ENCODE measurements at places on chromosomes 5 and 9.

DNA sequence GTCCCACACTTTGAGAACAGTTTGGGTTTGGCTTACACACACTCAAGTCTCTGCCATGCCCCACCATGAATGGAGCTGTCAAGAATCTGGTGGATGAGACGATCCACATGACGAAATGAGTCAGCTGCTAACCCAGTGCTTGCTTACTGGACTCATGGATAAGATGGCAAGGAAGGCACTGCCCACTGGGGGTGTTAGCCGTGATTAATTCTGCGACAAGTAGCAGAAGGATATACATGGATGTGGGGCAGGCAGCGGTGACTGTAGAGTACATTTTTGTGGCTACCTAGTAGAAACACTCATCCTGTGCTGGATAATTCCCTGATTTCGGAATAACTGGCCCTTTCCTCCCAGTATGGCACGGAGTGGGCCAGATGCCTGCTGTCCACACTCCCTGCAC is 77.5 kb downstream of the SPATA31C2 start:
- DNase-seq = no peak

GRCh38 chr5:167794121-167794520 is 497.3 kb upstream of the WWC1 start:
- DNase-seq = no peak

GRCh38 chr5:174412374-174412773 is 312.0 kb upstream of the MSX2 start:
- DNase-seq = no peak

DNA sequence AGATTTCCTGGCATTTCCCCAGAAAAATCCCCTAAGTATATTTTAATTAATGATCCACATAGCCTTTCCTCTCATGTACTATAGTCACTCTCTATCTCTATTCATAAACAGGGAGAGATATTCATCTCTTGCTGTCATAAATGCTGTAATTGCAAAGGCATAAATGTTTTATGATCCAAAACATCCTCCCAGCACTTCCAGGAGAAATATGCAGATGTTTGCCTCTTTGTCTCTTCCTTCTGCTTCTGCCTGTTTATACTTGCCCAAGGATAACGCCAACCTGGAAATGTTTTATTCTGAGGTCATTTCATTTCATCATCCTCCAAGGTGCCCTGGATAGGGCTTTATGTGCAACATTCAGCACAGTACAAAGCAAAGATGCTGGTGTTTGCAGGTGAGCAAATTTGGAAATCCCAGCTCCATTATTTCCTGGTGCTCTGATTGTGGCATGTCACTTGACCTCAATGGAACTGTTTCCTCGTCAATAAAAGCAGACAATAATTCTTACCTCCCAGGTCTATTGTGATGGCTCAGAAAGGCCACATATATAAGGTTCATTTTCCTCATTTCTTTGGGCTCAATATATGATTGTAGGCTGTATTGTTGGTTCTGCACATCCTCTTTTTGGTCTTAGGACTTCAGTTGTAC is 6.9 kb downstream of the TNFSF15 start:
- no peak for DNase-seq

DNA sequence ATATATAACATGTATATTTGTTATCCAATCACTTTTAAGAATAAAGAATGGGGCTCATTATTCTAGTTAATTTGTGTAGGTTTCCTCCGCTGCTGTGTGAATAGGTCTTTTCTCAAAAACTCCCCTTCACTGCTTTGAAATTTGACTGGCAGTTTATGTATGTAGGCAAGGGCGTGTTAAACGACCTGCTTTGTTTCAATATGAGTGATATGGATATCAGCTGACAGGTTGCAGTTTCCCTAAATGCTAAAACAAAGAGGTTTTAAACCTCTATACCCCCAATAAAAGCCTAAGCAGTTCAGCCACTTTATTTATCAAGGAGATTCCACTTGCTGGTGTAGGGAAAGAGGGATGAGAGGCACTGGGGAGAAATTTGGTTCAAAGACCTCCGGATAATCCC is 159.6 kb downstream of the TMEM167A start:
- no peak for DNase-seq

DNA sequence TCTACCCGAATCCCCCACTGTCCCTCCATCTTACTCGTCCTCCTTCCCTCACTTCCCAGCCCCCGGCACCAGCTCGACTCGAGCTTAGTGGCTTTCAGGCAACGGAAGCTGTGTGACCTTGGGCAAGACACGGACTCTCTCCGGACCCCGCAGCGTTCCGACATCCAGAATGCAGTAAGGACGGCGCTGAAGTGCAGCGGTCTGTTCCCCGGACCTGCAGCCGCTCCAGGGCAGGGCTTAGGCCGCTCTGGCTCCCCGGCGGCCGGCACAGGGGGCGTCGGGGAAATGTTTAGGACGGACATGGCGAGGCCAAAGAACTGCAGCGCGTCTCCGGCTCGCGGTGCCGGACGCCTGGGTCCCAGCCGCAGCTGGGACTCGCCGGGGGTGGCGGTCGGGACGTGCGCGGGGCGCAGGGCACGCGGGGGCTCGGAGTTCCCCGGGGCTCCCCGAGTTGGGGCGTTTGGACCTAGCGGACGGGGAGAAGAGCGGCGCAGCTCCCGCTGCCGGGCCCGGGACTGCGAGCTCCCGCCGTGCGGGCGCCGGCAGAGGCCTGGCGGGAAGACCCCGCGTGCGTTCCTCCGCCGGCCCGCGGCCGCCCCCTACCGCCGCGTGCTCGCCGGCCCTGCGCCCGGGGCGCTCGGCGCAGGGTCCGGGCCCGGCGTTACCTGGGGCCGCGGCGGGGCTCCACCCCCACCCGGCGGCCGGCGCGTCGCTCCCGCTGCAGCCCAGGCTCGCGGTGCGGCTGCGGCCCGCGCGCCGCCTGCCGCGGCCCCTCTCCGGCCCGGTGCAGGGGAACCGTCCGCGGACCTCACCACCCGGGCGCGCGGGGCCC is 5.6 kb upstream of the RNF44 start:
- no peak for DNase-seq

GRCh38 chr5:87119588-87119987 is 148.1 kb upstream of the RASA1 start:
- no peak for DNase-seq

DNA sequence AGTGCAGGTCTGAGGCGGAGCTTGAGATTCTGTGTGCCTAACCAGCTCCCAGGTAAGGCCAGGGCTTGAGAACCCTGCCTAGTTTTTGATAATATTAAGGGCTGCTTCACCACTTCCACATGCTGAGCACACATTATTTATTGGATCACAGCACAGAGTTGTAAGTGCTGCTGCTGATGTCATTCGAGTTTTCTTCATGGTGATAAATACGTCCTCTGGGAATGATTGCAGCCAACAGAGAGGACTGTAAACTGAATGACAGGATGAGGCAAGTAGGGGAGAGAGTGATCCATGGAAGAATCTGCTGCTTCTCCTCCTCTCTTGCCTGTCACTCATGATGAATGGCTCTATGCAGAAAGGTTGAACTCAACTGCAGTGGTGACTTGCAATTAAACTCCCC is 77.9 kb upstream of the VPS13A start:
- no peak for DNase-seq

GRCh38 chr5:177595026-177595585 is 3.1 kb downstream of the TMED9 start:
- no peak for DNase-seq

GRCh38 chr5:172278356-172278755 is 5.2 kb downstream of the UBTD2 start:
- DNase-seq = no peak

DNA sequence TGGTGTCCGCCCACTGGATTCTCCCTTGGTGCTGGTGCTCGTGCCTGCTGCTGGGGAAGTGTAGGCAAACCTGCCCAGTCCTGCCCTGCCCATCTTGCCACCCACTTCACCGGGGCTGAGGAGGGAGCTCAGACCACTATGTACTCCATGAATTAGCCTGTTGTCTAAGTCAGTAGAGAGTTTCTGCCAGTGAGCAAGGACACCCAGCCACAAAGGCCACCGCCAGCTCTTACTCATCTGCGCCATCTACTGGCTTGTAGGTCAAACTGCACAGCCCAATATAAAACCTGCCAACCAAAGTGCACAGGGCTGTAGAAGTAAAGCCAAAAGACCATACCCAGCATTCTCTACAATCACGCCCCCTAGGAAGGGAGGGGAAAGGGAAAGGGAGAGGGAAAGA is 102.3 kb downstream of the GLIS3 start:
- no peak for DNase-seq

DNA sequence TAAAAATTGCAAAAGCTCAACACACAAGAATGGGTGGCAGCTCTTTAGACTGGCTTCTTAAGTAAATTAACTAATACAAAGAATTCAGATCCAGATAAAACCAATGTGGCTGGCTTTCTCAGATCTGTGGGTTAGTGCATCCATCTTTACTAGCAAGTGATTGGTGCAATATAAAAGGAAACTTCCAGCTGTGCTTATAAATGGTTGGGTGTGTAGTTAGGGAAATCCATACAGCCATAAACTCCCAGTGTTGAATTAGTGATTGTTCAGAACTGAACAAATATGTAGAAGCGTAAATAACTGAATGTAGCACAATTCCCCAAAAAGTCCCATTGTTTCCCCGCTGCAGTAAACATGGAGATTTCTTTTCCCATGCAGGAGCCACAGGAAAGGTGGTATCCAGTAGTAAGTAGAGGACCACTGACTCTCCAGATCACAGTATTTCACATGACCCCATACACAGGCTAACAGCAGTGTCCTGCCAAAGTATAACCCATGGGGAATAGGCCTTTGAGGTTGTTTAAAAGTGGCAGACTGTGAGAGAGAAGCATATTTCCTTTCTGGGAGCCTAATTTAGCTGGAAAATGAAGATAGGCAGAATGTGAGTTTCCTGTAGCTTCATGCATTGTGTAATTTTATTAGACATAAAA is 173.1 kb upstream of the SLC12A2 start:
- DNase-seq = no peak

DNA sequence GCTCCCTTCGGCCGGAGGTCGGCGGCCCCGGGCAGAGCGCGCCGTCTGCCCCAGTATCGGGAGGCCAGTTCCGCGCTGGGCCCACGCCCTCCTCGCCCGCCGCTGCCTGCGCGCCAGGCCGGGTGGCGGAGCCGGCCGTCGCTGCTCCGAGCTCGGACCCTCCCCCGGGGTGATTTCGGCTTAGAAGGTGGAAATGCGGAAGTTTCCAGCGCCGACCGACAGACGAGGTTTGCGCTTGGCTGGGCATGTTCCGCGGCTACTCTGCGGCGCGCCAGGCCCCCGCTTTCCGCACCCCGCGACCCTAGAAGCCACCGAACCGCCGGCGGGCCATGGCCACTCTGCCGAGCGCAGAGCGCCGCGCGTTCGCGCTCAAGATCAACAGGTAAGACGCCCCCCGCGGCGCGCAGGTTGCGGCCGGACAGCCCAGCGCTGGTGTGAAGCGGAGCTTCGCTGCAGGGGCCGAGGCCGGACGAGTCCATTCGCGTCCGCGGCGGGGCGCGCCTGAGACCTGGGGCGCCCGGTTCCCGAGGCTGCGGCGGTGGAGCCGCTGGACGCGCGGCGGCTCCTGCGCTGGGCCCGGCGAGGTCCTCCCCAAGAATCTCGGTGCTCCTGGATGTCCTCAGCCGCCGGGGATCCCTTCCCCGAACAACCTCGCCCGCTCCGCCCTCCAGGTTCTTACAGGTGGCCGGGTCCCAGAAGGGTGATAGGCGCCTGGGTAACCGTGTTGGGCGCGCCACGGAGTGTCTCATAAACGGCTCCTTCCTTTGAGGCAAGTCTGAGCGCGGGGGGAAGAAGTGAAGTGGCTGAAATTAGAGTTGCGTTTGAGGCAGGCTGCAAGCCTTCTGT is at the start of gene DOCK8:
TSS of gene DOCK8 (plus strand) at position 218 of the 846 bp plus-strand sequence. CDS start at position 330, 112 bp downstream.
- DNase-seq = peak; percentile 43

GRCh38 chr9:133731876-133732638 is 6.1 kb downstream of the SARDH start:
- peak; percentile 63 for DNase-seq

DNA sequence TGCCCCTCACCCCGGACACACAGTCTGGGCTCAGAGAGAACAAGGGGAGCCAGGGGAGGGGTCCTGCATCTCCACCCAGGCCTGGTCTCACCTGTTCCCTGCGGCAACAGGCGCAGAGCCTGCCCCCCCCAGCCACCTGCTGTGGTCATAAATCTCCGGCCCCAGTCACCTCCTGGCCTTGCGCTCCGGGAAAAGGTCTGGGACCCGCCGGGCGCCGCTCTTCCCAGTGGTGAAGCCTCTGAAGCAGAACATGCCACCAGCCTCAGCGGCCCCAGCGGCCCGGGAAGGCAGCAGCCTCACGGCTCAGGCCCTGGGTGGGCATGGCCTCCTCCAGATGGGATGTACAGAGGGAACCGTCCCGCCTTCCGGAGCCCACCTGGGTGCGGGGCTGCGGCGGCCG is 20.6 kb downstream of the NOTCH1 start:
- DNase-seq = no peak

DNA sequence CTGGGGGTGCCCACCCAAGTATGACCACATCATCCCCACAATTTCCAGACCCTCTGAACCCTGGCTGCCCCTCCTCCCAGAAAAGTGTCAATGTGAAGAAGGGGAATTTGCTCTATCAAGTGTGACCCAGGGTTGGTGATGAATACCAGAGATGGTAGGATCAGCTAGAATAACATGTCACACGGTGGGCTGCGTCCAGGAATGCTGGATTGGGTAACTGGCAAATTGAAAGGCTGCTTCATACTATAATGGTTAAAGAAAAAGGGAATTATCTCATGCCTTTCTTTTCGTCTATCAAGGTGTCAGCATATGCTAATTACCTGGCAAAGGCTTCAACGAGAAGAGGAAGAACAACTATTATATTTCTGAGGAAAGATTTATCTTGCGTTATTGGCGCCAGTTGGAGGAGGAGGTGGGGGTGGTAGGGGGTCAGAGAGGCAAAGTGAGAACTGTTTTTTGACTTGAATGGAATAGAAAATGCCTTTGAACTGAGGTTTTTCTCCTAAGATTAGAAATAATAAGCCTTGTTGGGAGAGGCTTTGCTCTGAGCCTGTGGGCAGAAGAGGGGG is 27.8 kb upstream of the ARAP3 start:
- no peak for DNase-seq

DNA sequence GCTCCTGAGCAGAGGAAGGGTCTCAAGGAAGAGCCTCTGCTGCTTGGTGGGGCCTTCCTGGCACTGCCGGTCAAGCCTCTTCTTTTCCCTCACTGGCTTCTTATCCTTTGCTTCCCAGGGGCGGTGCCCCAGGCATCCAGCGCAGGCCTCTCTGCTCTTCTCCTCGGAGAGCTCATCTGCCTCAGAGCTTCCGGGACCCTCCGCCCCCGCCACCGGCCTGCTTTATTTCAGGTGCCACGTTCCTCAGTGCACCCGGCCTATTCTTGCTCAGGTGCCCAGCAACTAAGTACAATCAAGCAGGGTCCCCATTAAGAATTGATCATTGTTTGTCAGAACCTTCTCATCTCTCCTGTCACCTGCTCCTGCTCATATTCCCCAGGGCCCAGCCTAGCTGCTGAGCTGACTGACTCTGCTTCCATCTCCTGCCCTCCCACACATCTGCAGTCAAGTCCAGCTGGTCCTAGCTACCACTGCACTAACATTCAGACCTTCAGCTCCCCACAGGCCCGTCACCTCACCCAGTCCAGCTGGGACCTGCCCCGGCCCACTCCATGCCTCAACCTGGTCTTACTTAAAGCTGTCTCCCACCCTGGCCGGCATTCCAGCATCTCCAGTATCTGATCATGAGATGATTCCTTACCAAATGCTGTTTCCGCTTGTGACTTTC is 114.3 kb upstream of the BOD1 start:
- no peak for DNase-seq

Data from A549 (cell line).